ENCODE measurements at places on chromosomes 3 and 15. TPM values are rescaled to one million over a fixed set of nuclear protein-coding genes. Genes with fewer than 3 reads are reported as not detected.

DNA sequence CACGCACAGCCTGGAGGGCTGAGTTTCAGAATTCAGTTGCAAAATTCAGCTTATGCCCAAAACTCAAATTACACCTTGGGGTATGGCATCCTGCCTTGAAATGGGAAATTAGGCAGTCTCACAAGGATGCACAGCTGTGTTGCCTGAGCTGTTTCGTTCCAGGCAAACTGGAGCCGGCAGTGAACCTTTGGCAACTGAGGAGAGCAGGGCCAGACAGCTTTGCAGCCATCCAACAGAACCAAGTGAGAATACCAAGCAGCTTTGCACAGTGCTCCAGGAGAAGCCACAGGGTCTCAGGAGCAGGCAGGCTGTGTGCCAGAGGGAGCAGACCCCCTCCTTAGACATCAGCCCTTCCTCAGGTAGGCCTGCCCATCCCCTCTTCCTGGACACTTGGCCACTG, 32.5 kb upstream of the BFSP2 start:
- no peaks in the 10 kb centered on the region for H3K4me1 ChIP-seq
- H3K4me3 ChIP-seq, result no peak overlapping the region
- no peaks in the 10 kb centered on the region for H3K27me3 ChIP-seq
- H3K27ac ChIP-seq, result no peak overlapping the region

GRCh38 chr15:88385078-88385700, 82.0 kb downstream of the MRPL46 start:
- H3K4me3 ChIP-seq, result no peak overlapping the region
- DNase-seq, result no peak
- no peaks in the 10 kb centered on the region for H3K36me3 ChIP-seq

DNA sequence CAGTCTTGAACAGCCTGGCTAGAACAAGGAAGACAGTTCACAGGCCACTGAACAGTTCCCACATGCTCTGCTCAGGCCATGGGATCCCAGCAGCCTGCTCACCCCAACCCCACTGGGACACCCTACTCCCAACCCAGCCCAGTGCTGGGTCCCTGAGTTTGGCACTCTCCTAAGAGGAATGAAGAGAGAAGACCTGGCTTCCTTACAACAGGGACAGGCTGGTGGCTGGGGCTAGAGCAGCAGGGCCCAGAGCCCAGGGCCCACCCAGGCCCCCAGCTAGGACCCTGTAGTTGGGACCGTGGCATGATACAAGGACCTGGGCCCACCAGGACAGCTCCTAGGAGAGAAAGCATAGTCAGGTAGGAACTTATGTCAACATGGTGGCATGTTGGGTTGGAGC, 43.4 kb downstream of the SEMA3G start:
- no peak overlapping the region for H3K27ac ChIP-seq
- H3K27me3 ChIP-seq, result no peaks in the 10 kb centered on the region
- no peak overlapping the region for H3K4me3 ChIP-seq
- no peaks in the 10 kb centered on the region for H3K4me1 ChIP-seq

GRCh38 chr3:99545941-99546580, 92.3 kb upstream of the COL8A1 start:
- H3K4me3 ChIP-seq, result no peak overlapping the region
- H3K27ac ChIP-seq, result peak overlapping the region; percentile 4
- no peaks in the 10 kb centered on the region for H3K27me3 ChIP-seq
- no peak for DNase-seq
- no peaks in the 10 kb centered on the region for H3K4me1 ChIP-seq
- H3K36me3 ChIP-seq, result no peaks in the 10 kb centered on the region

DNA sequence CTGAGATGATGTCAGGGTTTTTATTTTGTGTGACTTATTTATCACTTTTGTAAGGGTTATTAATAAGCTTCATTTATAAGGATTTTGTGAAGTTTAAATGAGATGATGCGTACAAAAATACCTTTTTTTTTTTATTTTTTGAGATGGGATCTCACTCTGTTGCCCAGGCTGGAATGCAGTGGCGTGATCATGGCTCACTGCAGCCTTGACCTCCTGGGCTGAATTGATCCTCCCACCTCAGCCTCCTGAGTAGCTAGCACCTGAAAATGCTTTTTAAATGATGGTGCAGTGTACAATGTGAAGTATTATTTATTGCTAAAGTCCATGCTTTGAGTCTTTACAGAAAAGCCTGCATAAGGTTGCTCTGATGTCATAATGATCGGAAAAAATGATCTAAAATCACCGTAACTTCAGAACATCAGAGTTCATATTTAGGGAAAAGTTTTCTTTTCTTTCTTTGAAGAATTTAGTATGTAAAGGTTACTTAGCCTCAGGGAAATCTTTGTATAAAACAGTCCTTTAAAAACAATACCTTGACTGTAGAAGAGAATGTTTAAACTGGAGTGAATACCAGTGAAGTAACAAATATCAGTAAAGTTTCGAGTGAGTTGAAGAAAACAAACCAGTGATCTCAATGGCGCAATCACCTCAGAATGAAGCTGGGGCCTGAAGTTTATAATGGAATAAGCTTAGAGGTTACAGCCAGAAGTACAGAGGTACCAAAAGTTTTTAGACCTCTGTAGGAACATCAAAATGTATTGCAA, 29.7 kb downstream of the TCF12 start:
- peak overlapping the region; percentile 28 for H3K27ac ChIP-seq
- no peaks in the 10 kb centered on the region for H3K27me3 ChIP-seq
- no peaks in the 10 kb centered on the region for H3K4me1 ChIP-seq
- H3K4me3 ChIP-seq, result no peak overlapping the region
- no peak for DNase-seq

GRCh38 chr3:113912552-113913236, 35.1 kb upstream of the ZDHHC23 start:
- H3K36me3 ChIP-seq, result no peaks in the 10 kb centered on the region
- no peaks in the 10 kb centered on the region for H3K27me3 ChIP-seq
- no peaks in the 10 kb centered on the region for H3K4me1 ChIP-seq

- no peaks in the 10 kb centered on the region for H3K27me3 ChIP-seq
- H3K27ac ChIP-seq, result no peak overlapping the region
- H3K36me3 ChIP-seq, result no peaks in the 10 kb centered on the region
- H3K4me1 ChIP-seq, result no peaks in the 10 kb centered on the region
- no peak overlapping the region for H3K4me3 ChIP-seq
Measured at GRCh38 chr3:172388412-172389078, 59.7 kb downstream of the GHSR start.

DNA sequence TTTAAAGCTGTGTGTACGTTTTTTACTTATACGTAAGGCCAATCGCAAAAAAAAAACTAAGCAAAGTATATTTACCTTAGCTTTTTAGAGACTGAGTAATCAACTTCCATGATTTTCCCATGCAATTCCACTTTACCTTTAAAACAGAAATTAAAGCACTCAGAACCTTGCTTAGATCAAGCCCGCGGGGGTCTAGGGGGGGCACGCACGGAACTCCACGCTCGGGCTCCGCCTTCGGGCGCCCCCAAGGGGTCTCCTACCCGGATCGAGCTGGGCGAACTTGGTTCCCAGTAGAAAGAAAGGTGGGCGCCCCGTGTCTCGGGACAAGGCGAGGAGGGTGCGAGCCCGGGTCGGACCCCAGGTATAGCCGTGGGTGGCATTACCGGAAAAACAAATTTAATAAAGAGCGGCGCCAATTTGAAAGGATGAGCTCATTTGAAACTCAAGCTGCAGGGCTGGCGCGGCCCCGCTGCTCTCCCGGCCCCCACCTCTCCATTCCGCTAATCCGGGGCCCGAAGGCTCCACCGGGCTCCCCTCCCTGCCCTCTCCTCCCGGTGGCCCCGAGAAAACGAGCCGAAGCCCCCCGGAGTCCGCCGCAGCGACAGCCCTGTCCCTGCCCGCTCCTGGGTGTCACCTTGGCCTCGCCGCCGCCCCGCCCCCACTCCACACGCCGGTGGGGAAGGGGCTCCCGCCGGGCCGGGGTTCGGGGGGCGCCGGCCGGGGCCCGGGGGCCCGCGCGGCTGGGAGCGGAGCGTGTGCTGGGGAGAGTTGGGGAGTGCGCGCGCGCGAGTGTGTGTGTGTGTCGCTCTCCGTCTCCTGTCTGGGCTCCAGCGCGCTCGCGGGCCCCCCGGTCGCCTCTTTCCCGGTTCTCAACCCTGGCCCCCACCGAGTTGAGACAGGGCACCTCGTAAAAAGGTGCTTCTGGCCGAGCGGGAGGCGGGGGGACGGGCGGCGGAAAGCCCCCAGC, 1.5 kb downstream of the IGF2BP2 start:
- H3K27ac ChIP-seq, result peak overlapping the region; percentile 90
- peak overlapping the region; percentile 68 for H3K4me3 ChIP-seq
- no peaks in the 10 kb centered on the region for H3K27me3 ChIP-seq
- H3K36me3 ChIP-seq, result no peaks in the 10 kb centered on the region
- peaks cover 2% of the 10 kb centered on the region for H3K4me1 ChIP-seq

- no peaks in the 10 kb centered on the region for H3K4me1 ChIP-seq
- DNase-seq, result no peak
- H3K27me3 ChIP-seq, result no peaks in the 10 kb centered on the region
- peak overlapping the region; percentile 98 for H3K27ac ChIP-seq
Measured at GRCh38 chr15:99564221-99565048, 1.3 kb upstream of the MEF2A start.

GRCh38 chr15:29936353-29937049, 114.2 kb upstream of the TJP1 start:
- no peaks in the 10 kb centered on the region for H3K4me1 ChIP-seq
- H3K4me3 ChIP-seq, result no peak overlapping the region
- no peak for DNase-seq
- H3K27ac ChIP-seq, result no peak overlapping the region
- no peaks in the 10 kb centered on the region for H3K27me3 ChIP-seq
- H3K36me3 ChIP-seq, result no peaks in the 10 kb centered on the region

- H3K27me3 ChIP-seq, result no peaks in the 10 kb centered on the region
- no peak overlapping the region for H3K27ac ChIP-seq
- peaks cover 3% of the 10 kb centered on the region for H3K36me3 ChIP-seq
- no peak for DNase-seq
- H3K4me3 ChIP-seq, result no peak overlapping the region
- H3K4me1 ChIP-seq, result no peaks in the 10 kb centered on the region
Measured at GRCh38 chr3:53303957-53304356, 43.4 kb downstream of the DCP1A start.

- no peak overlapping the region for H3K27ac ChIP-seq
- no peak overlapping the region for H3K4me3 ChIP-seq
- DNase-seq, result no peak
- H3K4me1 ChIP-seq, result no peaks in the 10 kb centered on the region
- H3K27me3 ChIP-seq, result no peaks in the 10 kb centered on the region
Measured at GRCh38 chr3:56613016-56613415, 56.0 kb downstream of the CCDC66 start.

- no peaks in the 10 kb centered on the region for H3K4me1 ChIP-seq
- no peak for DNase-seq
- H3K27ac ChIP-seq, result no peak overlapping the region
- H3K36me3 ChIP-seq, result peaks cover 7% of the 10 kb centered on the region
- no peak overlapping the region for H3K4me3 ChIP-seq
Measured at GRCh38 chr3:179229177-179229576, 21.7 kb downstream of the KCNMB3 start.

- DNase-seq, result no peak
- no peak overlapping the region for H3K27ac ChIP-seq
- H3K4me3 ChIP-seq, result no peak overlapping the region
- no peaks in the 10 kb centered on the region for H3K4me1 ChIP-seq
Measured at GRCh38 chr3:56251343-56251945, 216.8 kb downstream of the ERC2 start.

Gene GABRR3
- not detected for total RNA-seq

Gene ZKSCAN7
- total RNA-seq, result 11.0 TPM

Gene SCG5
- not detected for total RNA-seq

Gene CHRD
- total RNA-seq, result 9.6 TPM

Gene NECTIN3
- 33.0 TPM for total RNA-seq

Gene TRPC1
- 14.8 TPM for total RNA-seq

Gene CKMT1B
- 5.7 TPM for total RNA-seq

Measured in breast epithelium (tissue), 4 donors.